SK-N-DZ (cell line): ENCODE measurements at places on chromosomes 13 and 19.

GRCh38 chr19:32692727-32693061, 1.1 kb downstream of the NUDT19 start:
- no peak for DNase-seq

DNA sequence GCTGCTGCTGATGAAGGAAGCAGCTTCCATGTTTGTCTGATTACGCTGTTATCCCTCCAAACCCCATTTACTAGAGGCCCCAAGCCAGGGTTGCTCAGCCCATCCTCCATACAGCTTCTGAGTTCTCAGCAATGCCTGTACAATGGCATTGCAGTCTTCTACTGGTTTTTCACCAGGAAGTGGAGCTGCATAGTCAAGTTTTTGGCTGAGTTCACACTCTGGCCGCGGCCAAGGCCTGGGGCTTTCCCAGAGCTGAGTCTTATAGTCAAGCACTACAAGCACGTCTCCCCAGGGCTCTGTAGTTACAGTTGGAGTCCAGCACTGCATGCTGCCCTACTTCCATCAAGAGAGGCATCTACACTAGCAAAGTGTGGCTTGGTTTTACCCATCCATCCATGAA, 182.5 kb downstream of the POU4F1 start:
- DNase-seq: no peak

GRCh38 chr19:13640611-13641010, 123.7 kb upstream of the MRI1 start:
- DNase-seq: no peak

GRCh38 chr13:93963266-93964145, 516.0 kb downstream of the DCT start:
- no peak for DNase-seq

- no peak for DNase-seq
These were observed 170.6 kb downstream of the POSTN start for GRCh38 chr13:37427843-37428494.

DNA sequence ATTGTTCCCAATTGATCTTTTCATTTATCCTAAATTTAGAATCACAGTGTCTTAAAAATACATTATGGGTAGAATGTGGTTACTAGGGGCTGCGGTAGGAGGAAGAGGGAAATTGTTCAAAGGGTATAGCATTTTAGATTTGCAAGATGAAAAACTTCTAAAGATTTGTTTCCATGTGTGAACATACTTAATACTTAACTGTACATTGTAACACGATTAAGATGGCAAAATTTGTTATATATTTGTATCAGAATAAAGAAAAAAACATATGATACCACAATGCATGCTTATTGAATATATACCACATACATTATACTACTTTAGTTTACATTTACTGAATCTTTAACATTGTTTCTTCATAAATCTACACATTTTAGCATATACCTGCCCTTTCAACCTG, 677.3 kb upstream of the PCDH20 start:
- DNase-seq: no peak

DNA sequence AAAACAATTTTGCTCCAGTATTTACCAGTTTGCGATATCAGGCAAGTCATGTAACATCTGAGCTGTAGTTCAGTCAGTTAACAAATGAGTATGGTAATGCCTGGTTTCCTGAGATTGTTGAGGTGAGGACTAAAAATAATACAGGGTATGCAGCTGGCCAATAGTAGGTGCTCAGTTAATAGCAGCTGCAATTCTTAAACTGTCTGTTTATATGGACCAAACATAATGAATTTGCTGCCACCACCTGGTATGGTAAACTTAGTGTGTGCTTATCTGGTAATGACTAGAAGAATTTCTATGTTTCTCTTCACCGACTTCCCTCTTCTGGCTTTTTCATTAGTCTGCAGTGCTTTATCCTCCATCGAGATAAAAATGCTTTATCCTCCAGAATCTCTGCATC, 9.1 kb downstream of the ZMYM2 start:
- no peak for DNase-seq

- no peak for DNase-seq
These were observed 221.1 kb downstream of the DNAJC15 start for GRCh38 chr13:43244481-43244880.

DNA sequence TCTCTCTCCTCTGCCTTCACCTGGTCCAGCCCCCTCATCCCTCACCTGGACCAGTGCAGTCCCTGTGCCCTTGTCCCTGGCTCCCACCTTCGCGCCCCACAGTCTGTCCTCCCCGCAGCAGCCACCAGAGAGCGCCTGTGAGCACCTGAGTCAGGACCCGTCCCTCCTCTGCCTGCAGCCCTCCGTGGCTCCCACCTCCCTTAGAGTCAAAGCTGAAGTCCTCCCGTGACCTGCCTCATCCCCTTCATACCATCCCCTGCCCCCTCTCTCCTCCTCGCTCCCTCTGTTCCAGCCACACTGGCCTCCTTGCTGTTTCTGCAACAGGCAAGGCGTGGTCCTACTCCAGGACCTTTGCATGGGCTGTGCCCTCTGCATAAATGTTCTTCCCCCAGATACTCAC, 10.3 kb downstream of the CELF5 start:
- DNase-seq: no peak

GRCh38 chr13:27186295-27186694, 14.7 kb upstream of the USP12 start:
- no peak for DNase-seq

GRCh38 chr19:38744298-38744681, at the start of gene CAPN12:
TSS of gene CAPN12 (minus strand) at chr19:38744474. CDS start at chr19:38744165, 309 bp downstream.
- DNase-seq: no peak

- peak; percentile 32 for DNase-seq
These were observed 358.6 kb downstream of the TDRD3 start for GRCh38 chr13:60755380-60756163.

- DNase-seq: no peak
These were observed 14.9 kb upstream of the ZNF91 start for GRCh38 chr19:23410155-23410554.
